ENCODE measurements at places on chromosomes 1 and 21. TPM values are rescaled to one million over a fixed set of nuclear protein-coding genes. Genes with fewer than 3 reads are reported as not detected.
A peak's percentile ranks its signal among the peaks of the same experiment; 100 is the strongest.

DNA sequence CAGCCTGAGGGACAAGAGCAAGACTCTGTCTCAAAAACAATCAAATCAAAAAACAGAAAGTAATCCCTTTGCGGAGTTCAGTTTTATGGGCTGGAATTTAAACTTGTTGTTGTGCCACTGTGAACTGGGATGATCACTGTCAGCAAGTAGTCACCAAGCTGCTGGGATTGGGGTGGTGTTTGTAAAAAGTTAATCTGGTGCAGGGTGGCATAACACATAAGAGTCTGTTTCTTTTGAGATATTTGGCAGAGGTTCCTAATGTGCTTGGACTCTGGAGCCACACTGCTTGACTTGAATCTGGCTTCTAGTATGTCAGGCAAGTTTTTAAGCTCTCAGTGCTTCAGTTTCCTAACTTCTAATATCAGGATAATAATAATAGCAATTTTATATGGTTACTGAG lies 6.6 kb downstream of the CLIC4 start:
- peak; percentile 13 for DNase-seq

GRCh38 chr1:223721658-223722607 lies 9.6 kb downstream of the CAPN2 start:
- no peak for DNase-seq

DNA sequence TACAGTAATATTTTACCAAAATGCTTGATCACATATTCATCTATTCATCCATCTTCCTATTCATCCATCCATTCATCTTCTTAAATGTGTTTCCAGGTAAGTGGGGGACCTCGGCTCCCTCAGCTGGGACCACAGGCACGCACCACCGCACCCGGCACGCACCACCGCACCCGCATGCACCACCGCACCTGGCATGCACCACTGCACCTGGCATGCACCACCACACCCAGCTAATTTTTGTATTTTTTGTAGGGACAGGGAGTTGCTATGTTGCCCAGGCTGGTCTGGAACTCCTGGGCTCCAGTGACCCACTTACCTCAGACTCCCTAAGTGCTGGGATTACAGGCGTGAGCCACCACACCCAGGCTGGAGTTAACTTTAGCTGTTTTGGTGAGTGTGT lies 21.2 kb downstream of the ACTRT2 start:
- no peak for DNase-seq

DNA sequence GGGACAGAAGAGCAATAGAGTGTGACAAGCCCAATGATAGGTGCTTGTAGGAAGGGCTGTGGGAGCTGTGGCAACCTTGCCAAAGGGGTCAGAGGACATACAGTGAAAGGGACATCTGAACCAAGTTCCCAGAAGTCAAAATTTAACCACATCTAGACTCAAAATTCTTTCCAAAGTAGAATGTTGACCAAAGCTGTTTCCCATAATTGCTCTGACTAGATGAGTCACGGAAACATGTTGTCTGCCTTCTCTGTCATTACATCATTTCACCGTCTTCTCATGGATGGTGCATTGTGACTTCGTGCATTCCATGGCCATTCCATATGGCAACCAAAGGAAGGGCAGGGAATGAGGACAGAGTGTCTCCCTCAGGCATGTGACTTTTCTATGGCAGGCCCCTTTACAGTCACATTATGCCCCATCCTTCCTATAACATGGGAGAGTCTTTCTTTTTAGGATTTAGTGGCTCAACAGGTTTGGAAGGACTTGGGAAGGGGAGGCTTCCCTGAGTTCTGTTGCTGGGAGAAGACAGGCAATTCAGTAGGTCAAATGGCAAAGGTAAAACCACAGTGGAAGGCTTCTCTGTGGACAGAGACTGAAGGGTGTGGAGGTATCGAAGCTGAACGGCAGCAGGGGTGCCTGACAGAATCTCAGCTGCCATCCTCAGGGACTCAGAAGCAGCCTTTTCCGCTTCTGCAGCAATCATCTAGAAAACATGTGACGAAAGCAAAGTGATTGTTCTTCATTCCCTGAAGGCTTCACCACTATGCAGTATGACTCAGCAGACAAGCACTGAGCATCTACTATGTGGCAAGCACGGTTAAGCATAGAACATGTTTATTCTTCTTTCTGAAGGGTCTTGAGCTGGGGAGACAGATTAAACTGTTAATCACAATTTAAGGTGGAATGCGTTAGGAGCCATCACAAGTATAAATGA lies 24.7 kb downstream of the NPHS2 start:
- DNase-seq, result no peak

DNA sequence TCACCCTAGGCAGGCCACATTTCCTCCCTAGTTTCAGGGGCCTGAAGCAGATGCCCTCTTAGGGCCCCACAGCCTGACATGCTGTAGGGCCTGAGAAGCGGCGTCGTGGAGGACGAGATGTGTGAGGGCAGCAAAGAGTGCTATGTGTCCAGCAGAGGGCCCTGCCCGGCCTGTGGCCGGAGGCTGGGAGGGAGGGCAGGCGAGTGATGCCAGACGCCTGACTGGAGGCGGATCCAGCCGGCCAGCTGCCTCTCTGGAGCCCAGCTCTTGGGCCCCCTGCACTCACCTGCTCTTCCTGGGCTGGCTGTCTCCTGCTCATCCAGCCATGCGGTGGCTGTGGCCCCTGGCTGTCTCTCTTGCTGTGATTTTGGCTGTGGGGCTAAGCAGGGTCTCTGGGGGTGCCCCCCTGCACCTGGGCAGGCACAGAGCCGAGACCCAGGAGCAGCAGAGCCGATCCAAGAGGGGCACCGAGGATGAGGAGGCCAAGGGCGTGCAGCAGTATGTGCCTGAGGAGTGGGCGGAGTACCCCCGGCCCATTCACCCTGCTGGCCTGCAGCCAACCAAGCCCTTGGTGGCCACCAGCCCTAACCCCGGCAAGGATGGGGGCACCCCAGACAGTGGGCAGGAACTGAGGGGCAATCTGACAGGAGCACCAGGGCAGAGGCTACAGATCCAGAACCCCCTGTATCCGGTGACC lies at the start of gene GPR37L1:
GPR37L1 (plus strand) TSS at position 279 of the 697 bp plus-strand sequence; CDS start at position 326, 47 bp downstream.
- DNase-seq, result no peak

The IL6R gene
- total RNA-seq, result 12.4 TPM

DNA sequence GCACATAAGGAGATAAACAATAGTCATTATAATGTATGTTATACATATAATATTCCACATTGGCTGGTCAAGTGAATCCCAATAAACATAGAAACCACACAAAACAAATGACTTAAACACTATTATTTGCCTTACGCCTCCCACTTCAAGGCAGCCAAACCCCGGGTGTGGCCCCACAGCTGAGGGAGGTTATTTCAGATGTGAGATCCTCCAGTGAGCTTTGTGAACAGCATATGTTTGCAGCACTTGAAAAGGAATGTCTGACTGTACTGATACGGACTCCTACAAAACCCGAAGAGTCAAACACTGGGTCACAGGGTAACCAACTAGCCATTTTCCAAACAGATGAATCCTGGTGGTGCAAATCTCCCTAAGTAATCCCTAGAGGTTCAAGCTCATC lies 27.1 kb upstream of the DISP1 start:
- no peak for DNase-seq

The PTCH2 gene
- 1.4 TPM for total RNA-seq

- no peak for DNase-seq
These were observed 49.5 kb upstream of the RAB4A start for GRCh38 chr1:229221106-229222019.
